Activated T-helper 2 cell treated with anti-CD3 and anti-CD28 coated beads, Interferon-gamma antibody, Interleukin-2, Interleukin-4, amounts not matched to agents 10 μg/mL and 5 μg/mL and 100 μg/mL, durations not matched to agents 14 hours and 24 hours and 36 hours (primary cell): ENCODE measurements at places on chromosomes 2 and 18.

- no peak for DNase-seq
- no peaks in the 10 kb centered on the region for H3K36me3 ChIP-seq
- H3K27me3 ChIP-seq = no peaks in the 10 kb centered on the region
- no peaks in the 10 kb centered on the region for H3K4me1 ChIP-seq
Observed at GRCh38 chr2:1602278-1603010, 141.9 kb downstream of the PXDN start.

DNA sequence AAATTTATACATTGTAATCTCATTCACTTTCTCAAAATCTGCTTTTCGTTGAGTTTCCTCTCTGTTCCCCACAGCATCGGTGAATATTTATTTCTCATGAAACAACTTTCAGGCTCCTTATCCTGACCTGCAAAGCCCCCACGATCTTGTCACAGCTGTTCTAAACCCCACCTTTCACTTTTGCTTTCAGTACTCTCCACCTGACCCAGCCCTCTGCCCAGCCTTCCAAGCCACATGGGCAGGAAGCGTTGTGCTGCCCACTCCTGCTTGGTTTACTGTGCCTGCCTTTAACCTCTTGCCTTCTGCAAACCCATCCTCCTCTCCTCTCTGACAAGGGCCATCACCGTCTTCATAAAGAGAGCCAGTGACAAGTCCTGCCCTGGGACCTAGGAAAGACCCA is 262.5 kb downstream of the GALR1 start:
- H3K27ac ChIP-seq = no peak overlapping the region
- no peak overlapping the region for H3K4me3 ChIP-seq
- no peaks in the 10 kb centered on the region for H3K27me3 ChIP-seq
- no peaks in the 10 kb centered on the region for H3K36me3 ChIP-seq
- no peaks in the 10 kb centered on the region for H3K4me1 ChIP-seq
- DNase-seq = no peak

GRCh38 chr2:166372046-166372445 is 3.7 kb downstream of the SCN9A start:
- H3K4me3 ChIP-seq = no peak overlapping the region
- H3K4me1 ChIP-seq = peaks cover 10% of the 10 kb centered on the region
- H3K27ac ChIP-seq = no peak overlapping the region
- H3K36me3 ChIP-seq = no peaks in the 10 kb centered on the region
- peaks cover 34% of the 10 kb centered on the region for H3K27me3 ChIP-seq
- DNase-seq = no peak

- H3K36me3 ChIP-seq = no peaks in the 10 kb centered on the region
- H3K27ac ChIP-seq = no peak overlapping the region
- no peak overlapping the region for H3K4me3 ChIP-seq
Observed at GRCh38 chr2:78408795-78409118, 616.7 kb upstream of the REG3G start.

GRCh38 chr18:10453261-10453805 is 1.1 kb upstream of the APCDD1 start:
- peaks cover 71% of the 10 kb centered on the region for H3K27me3 ChIP-seq
- H3K4me3 ChIP-seq = no peak overlapping the region
- no peaks in the 10 kb centered on the region for H3K36me3 ChIP-seq
- peaks cover 2% of the 10 kb centered on the region for H3K4me1 ChIP-seq
- no peak for DNase-seq
- no peak overlapping the region for H3K27ac ChIP-seq

DNA sequence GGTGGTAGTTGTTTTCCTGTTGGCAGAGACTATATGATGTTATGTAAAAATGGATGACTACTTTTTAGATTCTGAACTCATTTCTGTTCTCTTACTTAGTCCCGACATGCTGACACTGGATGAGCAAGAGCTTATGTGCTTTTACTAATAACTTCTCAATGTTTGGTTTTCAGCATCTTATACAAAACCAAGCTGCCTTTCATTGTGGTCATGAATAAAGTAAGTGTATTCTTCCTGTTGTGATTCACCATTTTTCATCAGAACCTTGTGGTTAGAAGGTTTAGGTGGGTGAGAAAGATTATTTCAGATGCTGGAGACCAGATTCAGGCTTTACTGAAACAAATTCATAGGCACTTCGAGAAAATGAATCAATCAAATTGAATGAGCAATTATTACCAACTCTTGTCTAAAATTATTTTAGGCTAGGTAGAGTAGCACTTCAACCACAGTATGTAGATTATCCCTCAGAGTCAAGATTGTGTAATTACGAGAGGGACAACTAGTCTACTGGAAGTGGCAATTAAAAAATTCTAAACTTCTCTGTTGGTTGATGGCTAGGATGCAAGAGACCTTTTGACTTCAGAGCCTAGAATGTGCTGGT is 9.3 kb downstream of the GPN1 start:
- H3K36me3 ChIP-seq = peaks cover 76% of the 10 kb centered on the region
- no peaks in the 10 kb centered on the region for H3K27me3 ChIP-seq
- peak overlapping the region; percentile 97 for H3K27ac ChIP-seq
- H3K4me1 ChIP-seq = peaks cover 38% of the 10 kb centered on the region
- no peak for DNase-seq
- peak overlapping the region; percentile 67 for H3K4me3 ChIP-seq

DNA sequence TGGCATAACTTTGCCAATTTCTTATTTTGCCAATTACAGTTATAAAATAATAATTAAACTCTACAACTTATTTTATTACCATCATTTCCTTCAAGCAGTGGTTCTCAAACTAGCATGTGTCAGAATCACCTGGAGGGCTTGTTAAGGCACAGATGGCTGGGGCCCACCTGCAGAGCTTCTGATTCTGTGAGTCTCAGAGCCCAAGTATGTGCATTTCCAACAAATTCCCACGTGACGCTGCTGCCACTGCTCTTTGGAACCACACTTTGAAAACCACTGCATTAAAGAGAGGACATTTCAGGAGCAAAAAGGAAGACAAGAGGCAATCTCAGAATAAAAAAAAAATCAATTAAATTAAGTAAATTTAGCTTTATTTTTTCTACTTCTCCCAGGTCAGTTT is 94.0 kb upstream of the HNRNPA3 start:
- no peaks in the 10 kb centered on the region for H3K4me1 ChIP-seq
- no peaks in the 10 kb centered on the region for H3K36me3 ChIP-seq
- no peak overlapping the region for H3K27ac ChIP-seq
- no peak overlapping the region for H3K4me3 ChIP-seq
- peaks cover 47% of the 10 kb centered on the region for H3K27me3 ChIP-seq

GRCh38 chr2:109343460-109343859 is 214.5 kb downstream of the SH3RF3 start:
- H3K36me3 ChIP-seq = no peaks in the 10 kb centered on the region
- peaks cover 20% of the 10 kb centered on the region for H3K4me1 ChIP-seq
- no peak overlapping the region for H3K27ac ChIP-seq
- no peak for DNase-seq
